ENCODE measurements at places on chromosomes 13 and 19. TPM values are rescaled to one million over a fixed set of nuclear protein-coding genes. Genes with fewer than 3 reads are reported as not detected.

DNA sequence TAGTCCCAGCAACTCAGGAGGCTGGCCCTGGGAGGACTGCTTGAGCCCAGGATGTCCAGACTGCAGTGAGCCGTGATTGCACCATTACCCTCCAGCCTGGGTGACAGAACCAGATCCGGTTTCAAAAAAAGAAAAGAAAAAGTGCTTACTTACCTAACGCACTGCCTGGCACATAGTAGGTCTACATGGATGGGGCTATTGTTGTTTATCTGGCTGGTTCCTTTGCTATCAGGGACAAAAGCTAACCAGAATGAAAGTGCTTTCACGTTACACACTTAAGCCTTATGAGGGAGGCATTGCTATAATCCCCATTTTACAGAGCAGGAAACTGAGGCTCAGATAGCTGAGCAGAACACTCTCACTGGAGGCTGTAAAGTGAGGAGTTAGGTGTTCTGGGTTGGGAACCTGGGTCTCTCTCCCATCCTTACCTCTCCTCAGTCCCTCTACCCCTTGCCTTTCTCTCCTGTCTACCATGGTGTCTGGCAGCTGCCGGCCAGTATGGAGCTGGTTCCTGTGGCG lies 2.8 kb downstream of the DNM2 start:
- no peak overlapping the region for H3K27ac ChIP-seq
- H3K4me1 ChIP-seq: peaks cover 60% of the 10 kb centered on the region
- H3K4me3 ChIP-seq: no peak overlapping the region
- no peak for DNase-seq
- no peaks in the 10 kb centered on the region for H3K27me3 ChIP-seq

Gene CRTC1
- total RNA-seq: 13.1 TPM

- peak overlapping the region; percentile 87 for H3K27ac ChIP-seq
- peak overlapping the region; percentile 91 for H3K4me3 ChIP-seq
- H3K4me1 ChIP-seq: peaks cover 41% of the 10 kb centered on the region
- H3K27me3 ChIP-seq: no peaks in the 10 kb centered on the region
- H3K36me3 ChIP-seq: peaks cover 36% of the 10 kb centered on the region
These were observed 998 bp downstream of the NFKBIB start for GRCh38 chr19:38900743-38901190.

Gene NLRP7
- total RNA-seq: 0.33 TPM

Gene PGLYRP1
- total RNA-seq: not detected

DNA sequence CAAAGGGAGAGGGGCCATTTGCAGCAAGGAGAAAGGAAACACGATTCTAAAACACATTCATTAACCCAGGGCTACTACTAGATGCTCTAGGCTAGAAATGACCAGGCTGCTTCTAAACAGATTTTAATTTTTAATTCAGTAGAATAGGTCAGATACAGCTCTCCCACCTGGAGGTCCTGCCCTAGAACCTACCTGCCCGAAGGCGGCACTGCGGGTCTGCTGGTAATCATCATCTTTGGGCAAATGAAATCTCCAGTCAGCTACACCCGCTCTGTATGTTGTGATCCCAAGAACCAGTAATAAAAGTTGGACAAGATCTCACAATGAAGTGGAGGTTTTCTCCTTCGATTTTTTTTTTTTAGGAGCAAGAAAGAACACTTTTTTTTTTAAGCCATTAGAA lies 345.3 kb downstream of the ENOX1 start:
- peaks cover 5% of the 10 kb centered on the region for H3K27me3 ChIP-seq
- H3K4me1 ChIP-seq: no peaks in the 10 kb centered on the region
- no peak for DNase-seq
- H3K4me3 ChIP-seq: no peak overlapping the region
- no peaks in the 10 kb centered on the region for H3K36me3 ChIP-seq
